Activated CD4-positive, alpha-beta T cell treated with anti-CD3 and anti-CD28 coated beads, Interleukin-2, Interleukin-6, amounts not matched to agents 100 ng/mL and 50 ng/mL, durations not matched to agents 16 hours and 8 hours (primary cell): ENCODE measurements at places on chromosomes 3 and 15.

GRCh38 chr3:113712129-113712528, 15.7 kb upstream of the USF3 start:
- no peak for DNase-seq

DNA sequence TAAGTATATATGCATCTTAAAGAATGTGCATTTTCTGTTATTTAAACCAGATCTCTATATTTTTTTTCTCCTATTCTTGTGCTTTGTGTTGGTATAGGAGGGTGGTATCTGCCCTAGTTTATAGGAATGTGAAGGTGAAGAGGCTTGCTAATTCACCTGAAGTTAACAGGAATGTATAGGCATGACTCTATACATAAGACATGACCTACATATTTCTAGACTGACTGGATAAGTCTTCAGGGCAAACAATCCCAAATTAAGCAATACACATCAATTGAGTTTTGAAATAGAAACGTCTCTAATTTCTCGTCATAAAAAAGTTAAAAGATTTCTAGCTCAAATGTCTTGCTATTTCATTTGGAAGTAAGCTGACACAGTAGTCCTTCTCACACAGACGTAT, 410.0 kb downstream of the DIPK2A start:
- no peak for DNase-seq

DNA sequence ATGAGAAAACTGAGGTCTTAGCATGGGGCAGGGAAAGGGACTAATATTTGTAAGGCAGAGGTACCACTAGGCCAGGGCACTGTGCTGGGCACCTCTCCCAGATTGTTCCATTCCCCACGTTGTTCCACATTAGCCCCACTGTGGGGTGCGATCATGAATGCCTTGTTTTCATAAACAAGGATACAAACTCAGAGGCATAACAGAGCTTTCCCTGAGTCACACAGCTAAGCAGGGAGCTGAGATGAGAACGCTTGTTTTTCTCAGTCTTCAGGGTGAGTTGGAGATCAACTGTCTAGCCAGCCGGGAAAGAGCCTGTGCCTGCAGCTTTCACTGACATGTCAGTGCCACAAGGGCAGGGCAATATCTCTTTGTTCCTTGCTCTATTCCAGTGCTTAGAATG, 47.9 kb upstream of the ITGA11 start:
- no peak for DNase-seq

DNA sequence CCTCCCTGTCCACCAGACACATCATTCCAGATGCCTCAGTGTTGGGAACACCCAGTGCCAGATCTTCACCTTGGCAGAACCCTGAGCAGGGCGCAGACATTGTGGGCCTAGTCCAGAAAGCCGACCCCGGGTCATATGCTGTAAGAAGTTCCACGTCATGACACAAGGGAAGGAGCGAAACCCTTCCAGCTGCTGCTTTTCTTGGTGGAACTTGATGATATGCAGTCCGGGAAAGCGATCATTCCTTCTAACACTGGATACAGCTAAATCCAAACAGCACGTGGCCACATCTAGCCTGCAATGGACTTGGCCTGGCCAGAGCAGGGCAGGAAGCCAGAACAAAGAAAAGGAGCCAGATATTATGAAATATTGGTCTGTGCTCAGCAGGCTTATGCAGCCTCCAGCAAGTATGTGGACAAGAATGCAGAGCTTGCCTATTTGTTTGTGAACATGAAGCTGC, 22.0 kb downstream of the GASK1A start:
- DNase-seq, result no peak

DNA sequence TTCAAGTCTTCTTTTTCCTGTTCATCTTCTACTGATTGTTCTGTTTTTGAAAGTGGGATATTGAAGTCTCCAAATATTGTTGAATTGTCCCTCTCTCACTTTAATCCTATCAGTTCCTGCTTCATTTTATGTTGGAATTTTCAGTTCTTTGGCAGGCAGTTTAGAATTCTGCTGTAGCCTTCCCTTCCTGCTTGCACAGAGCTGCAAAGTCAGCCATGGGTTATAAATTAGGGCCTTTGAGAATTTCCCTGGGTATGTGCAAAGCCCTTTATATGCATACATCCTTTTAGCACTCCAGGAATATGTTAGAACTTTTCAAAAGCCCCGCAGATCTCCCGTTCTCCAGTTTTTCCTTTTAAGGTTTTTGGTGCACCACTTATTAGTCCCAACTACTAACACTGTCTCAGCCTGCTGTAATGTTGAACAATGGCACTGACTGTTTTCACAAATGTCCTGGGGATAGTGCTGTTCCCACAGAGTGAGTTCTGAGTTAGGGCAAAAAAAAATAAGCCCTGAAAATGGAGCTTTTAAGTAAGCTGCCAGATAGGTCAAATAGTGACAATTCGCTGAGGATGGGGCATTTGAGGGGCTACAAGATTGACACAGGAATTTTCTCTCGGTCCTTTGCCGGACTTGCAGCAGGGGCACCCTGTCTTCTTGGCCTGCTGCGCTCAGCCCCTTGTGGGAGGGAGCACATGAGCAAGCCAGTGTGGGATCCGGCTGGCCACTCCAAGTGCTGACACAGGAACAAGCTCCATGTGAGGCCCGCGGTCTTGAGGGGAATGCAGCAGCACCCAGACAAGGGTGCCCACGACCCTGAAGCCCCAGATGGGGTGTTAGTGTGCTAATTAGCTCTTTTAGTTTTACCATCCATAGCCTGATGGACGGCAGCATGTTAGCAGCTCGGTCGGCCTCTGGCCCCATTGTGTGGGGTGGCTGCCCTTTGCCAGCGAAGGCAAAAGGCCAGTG, 96.0 kb downstream of the VPS8 start:
- DNase-seq, result no peak

DNA sequence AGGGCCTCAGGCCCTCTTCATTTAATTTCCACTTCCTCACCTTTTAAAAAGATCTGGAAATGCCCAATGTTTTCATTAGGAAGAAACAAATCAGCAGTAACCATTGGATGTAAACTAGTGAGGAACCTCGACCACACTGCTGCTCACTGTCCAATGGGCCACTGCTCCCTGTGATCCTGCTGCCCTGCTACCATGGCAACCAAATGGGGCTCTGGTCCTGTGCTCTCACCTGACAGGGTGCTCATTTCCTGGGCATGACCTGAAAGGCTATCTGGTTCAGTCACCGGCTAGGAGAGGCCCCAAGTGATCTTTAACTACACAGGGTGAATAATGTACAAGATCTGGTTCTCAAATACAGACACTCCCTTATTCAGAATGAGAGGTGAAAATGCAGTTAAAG, 54.6 kb downstream of the ARHGEF3 start:
- DNase-seq, result no peak

DNA sequence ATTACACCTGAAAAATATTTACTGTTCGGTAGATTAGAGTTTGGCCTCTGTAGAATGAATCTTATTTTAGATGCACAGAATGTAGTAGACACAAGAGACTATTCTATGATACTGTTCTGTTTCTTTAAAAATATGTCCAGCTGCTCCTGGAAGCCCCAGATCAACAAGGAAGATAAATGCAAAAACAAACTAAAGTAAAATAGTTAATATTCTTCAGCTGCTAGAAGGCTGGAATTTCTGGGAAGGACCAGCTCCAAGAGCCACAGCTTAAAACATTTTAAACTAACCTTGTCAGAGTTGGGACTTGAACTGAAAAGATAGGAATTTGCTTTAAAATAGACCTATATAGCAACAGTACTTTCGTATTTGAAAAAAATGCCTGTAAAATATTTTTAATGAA, 277.9 kb downstream of the PTPRG start:
- no peak for DNase-seq

DNA sequence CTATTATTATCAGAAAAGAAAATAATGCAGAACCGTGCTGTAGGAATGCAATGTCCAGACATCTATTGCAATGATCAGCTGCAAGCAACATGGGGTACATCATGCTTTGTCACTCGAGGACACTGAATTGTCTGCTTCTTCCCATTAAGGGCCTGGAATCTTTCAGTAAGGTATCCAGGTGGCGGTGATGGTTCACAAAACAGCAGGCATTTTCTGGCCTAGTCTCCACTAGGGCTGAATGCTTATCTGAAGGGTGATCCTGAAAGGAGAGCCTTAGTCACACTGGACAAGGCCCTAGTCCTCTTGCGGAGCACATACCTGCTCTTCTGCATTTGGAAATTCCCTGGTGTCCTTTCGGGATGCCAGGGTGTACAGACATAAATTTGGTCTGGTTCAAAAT, 21.2 kb downstream of the ITPR1 start:
- DNase-seq, result no peak

GRCh38 chr3:163450698-163451097, 1627.6 kb downstream of the SI start:
- DNase-seq, result no peak

DNA sequence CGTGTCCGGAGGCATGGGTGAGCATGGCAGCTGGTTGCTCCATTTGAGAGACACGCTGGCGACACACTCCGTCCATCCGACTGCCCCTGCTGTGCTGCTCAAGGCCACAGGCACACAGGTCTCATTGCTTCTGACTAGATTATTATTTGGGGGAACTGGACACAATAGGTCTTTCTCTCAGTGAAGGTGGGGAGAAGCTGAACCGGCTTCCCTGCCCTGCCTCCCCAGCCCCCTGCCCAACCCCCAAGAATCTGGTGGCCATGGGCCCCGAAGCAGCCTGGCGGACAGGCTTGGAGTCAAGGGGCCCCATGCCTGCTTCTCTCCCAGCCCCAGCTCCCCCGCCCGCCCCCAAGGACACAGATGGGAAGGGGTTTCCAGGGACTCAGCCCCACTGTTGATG, 49.5 kb downstream of the PGPEP1L start:
- DNase-seq, result no peak

DNA sequence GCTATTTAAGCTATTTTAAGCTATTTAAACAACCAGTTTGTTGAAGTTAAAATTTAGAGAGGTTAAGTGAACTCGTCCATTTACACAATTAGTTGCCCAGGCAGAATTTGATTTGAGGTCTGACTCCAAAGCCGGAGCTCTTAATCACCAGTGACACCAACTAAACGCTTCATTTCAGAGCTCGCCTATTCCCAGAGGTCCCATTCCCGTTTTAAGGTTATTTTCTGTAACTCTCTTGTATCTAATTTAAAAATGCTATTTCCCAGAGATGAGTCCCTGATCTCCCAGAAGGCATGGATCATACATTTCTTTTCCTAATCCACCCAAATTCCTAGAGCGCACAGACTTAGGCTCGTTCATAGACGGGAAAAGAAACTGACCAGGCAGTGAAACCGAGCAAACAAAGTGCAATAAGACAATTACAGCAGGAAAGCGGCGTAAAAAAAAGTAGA, 904 bp upstream of the MCTP2 start:
- no peak for DNase-seq

DNA sequence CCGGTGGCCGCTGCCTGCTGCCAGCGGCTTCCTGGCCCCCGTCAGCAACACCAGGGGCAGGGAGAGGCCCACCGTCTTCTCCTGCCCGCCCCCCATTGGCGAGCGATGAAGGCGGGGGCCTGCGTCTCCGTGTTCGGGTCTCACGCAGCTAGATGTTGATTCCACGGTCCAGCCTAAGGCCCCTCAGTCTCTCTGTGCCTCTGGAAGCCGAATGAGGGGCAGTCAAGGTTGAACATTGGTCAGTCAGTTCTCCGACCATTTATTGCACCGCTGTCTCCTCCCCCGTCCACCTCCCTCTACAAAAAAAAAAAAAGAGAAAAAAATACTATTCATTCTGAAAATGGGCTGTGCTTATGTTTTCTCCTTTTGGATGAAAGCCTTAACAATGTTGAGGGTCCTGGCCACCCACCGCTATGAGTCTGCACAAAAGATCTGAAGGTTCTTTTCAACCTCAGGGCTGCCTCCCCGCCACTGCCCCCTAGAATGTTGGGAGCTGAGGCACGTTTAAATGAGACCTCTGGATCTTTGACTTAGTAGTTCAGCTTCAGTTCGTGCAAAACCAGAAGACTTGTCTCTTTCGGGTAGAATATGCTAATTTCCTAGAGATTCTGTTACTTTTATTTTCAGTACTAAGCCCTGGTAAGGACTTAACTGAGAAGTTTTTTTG, 736 bp downstream of the IREB2 start:
- DNase-seq, result peak; percentile 36

DNA sequence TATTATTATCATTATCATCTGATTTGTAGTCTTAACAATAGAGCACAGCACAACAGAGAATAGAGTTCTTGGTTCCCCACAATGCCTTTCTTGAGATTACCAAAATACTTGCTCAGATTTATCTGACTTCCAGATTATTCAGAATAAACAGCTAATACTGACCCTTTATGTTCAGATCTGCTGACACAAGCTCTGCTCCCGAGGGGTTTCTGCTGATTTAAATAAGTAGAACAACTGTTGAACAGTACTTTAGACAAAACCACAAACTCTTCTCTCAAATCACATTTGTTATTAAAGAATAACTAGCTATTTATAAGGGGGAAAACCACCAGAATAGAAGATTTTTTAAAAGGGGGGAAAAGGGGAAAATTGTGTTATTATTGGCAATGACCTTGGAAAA, 380.2 kb upstream of the ATP11B start:
- no peak for DNase-seq

DNA sequence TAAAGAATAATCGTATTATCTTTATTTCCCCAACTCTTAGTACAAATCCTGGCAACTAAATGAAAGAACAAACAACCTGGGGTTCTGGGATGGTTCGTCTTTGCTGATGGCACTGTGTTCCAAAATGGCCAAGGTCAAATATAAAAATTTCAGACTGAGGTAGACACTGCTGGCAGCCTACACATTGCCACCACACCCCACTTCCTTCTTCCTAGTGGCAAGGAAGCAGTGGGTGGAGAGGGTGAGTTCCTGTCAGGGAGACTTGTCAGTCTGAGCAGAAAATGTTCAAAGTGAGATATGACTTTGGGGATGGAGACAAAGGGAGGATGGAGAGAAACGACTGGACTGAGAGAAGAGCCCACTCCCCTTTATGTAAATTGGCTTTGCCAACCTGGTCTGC, 69.6 kb downstream of the LMCD1 start:
- peak; percentile 13 for DNase-seq

DNA sequence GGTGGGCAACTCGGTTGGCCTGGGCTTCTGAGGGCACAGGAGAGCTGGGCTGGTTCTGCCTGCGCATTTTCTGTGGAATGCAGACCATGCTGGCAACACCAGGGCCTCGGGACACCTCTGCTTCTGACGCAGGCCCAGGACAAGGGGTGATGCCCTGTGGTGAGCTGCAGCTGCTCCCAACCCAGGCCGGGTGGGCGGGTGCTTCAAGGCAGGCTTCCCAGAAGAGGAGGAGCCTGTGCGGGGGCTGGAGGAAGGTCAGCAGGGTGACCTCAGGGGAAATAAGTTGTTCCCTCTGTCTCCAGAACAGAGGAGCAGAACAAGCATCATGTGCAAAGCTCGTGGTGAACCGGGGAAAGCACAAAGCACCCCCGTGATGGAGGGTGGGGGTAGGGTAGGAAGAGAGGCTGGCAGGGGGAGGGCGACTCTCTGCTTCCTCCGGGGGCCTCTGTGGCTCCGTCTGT, 11.0 kb upstream of the PLXNA1 start:
- no peak for DNase-seq

GRCh38 chr3:79392479-79392878, 375.3 kb downstream of the ROBO1 start:
- DNase-seq, result no peak

DNA sequence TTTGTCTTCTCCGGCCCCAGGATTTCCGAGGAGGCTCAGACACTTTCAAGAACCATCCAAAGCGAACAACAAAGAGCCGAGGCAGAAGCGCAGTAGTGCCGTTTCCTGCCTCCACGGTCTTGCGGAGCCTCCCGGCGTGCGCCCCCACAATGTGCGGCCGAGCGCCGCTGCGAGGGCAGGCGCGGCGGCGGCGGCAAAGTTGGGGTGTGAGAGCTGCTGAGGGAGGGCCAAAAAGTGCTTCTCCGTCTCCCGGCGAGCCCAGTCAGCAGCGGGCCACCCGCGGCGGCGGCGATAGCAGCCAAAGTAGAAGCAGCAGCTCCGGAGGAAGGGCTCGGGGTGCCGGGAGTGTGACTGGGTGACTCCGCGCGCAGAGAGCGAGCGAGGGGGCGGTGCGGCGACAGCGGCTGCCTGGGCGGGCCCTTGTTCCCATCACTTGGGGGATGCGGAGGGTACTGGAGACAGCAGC, 749.1 kb downstream of the ROBO1 start:
- peak; percentile 3 for DNase-seq
